WTC11 (cell line): ENCODE measurements at places on chromosomes 11 and 22. TPM values are rescaled to one million over a fixed set of nuclear protein-coding genes. Genes with fewer than 3 reads are reported as not detected.

GRCh38 chr11:131327421-131327820 is 43.0 kb upstream of the NTM start:
- H3K4me3 ChIP-seq: no peak overlapping the region
- no peak for DNase-seq
- H3K27ac ChIP-seq: no peak overlapping the region
- peaks cover 15% of the 10 kb centered on the region for H3K4me1 ChIP-seq

DNA sequence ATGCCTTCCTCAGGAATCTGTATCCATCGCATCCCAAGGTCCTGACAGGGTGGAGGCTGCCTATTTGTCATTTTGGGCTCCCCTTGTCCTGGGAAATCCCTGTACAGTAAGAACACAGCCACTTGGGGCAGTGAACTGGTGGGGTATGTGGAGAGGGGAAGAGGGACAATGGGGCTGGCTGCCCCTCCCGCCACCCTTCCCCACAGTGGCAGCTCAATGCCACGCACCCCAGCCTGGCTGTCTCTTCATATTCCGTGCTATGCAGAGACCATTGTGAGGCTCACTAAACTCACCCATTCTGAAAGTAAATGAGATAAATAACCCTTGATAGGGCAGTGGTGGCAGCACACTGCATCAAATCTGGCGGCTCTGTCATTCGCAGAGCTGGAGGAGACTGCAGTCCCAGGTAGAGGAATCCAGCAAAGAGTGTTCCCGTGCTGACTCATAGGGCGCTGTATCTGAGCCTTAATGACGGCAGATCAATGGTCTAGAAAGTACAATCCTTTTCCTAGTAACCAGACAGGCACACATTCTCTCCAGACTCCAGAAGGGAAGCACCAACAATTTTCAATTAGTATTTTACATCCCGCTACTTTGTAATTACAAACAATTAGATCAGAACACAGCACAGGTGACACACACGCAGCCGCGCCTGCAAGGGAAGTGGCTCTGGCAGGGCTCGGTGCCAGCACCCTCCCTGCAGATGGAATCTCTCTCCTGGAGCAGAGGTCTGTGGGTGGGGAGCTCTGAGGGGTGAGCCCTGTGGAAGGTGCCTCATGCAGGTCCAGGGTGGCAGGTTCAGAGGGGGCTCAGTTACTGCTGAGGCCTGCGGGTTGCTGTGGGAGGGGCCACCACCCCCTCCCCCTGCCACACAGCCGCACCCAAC is 167.9 kb upstream of the B3GAT1 start:
- no peak overlapping the region for H3K4me3 ChIP-seq
- no peak for DNase-seq
- peaks cover 19% of the 10 kb centered on the region for H3K4me1 ChIP-seq
- no peak overlapping the region for H3K27ac ChIP-seq
- no peaks in the 10 kb centered on the region for H3K27me3 ChIP-seq

DNA sequence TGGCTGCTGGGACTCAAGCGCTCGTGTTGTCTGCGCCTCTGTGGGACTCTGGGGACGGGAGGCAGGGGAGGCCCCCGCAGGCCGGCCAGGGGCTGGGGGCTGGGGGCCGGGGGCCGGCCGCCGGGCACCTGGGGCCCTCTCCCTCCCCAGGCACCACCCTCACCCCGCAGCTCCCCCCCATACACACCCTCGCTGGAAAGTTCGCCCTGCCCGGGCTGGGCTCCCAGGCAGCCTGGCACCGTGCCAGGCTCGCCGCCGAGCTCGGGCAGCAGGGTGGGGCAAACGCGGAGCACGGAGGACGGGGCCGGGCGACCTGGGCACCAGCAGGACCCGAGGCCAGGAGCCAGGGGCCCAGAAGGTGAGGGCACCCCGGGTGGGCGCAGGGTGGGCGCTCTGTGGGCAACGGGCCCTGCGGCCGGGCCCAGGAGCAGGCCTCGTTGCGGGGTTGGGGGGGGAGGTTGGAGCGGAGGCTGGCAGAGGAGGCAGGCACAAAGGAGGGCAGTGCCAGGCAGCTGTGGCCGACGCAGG is 76.7 kb upstream of the WNT7B start:
- DNase-seq: no peak
- H3K36me3 ChIP-seq: no peaks in the 10 kb centered on the region
- H3K4me3 ChIP-seq: no peak overlapping the region
- no peaks in the 10 kb centered on the region for H3K27me3 ChIP-seq

- H3K4me3 ChIP-seq: no peak overlapping the region
- no peaks in the 10 kb centered on the region for H3K27me3 ChIP-seq
- no peak overlapping the region for H3K27ac ChIP-seq
- DNase-seq: no peak
- no peaks in the 10 kb centered on the region for H3K4me1 ChIP-seq
- H3K36me3 ChIP-seq: no peaks in the 10 kb centered on the region
Measured at GRCh38 chr11:42779555-42779954, 532.2 kb upstream of the API5 start.

GRCh38 chr22:45648301-45649117 is 23.1 kb upstream of the ATXN10 start:
- H3K4me3 ChIP-seq: no peak overlapping the region
- no peaks in the 10 kb centered on the region for H3K36me3 ChIP-seq
- H3K27me3 ChIP-seq: peaks cover 35% of the 10 kb centered on the region
- H3K27ac ChIP-seq: no peak overlapping the region
- H3K4me1 ChIP-seq: peaks cover 12% of the 10 kb centered on the region
- DNase-seq: no peak

GRCh38 chr11:73168925-73169579 is 26.9 kb upstream of the FCHSD2 start:
- H3K27ac ChIP-seq: no peak overlapping the region
- H3K4me3 ChIP-seq: no peak overlapping the region
- H3K36me3 ChIP-seq: no peaks in the 10 kb centered on the region
- peaks cover 18% of the 10 kb centered on the region for H3K4me1 ChIP-seq
- no peaks in the 10 kb centered on the region; the same call in 1 of the 2 replicates for H3K27me3 ChIP-seq
- DNase-seq: no peak

The LMO1 gene
- total RNA-seq: 0.39 to 0.44 TPM (median 0.44 TPM) in 3 replicates
